ENCODE measurements at places on chromosomes 5 and 9.
A peak's percentile ranks its signal among the peaks of the same experiment; 100 is the strongest.

DNA sequence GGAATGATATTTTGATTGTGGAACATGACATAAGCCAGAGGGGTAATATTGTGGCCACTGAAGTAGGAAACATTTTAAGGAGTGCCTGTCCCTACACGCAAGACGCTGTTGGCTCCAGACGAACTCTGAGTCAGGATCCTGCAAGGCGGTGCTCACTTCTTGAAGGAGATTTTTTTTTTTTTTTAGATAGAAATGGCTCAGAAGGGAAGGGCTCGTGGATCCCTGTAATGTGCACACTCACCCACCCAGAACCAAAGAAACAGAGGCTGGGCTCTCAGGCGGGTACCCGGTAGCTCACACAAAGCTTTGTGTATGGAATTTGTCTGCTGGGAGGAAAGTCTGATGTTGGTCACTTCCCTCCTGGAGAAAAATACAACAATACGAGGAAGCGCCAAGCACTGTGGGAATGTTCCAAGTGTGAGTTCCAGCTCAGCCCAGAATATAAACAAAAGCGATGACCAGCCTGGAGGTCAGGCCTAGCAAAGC is 25.7 kb downstream of the RAPGEF1 start:
- H3K4me3 ChIP-seq = no peak overlapping the region
- no peak overlapping the region for H3K27ac ChIP-seq
- no peaks in the 10 kb centered on the region for H3K36me3 ChIP-seq
- H3K27me3 ChIP-seq = no peaks in the 10 kb centered on the region
- peaks cover 18% of the 10 kb centered on the region for H3K4me1 ChIP-seq

GRCh38 chr9:101536351-101536750 is 2.7 kb downstream of the RNF20 start:
- H3K27me3 ChIP-seq = no peaks in the 10 kb centered on the region
- no peak overlapping the region for H3K4me3 ChIP-seq
- no peaks in the 10 kb centered on the region for H3K36me3 ChIP-seq
- no peak overlapping the region for H3K27ac ChIP-seq
- peaks cover 4% of the 10 kb centered on the region for H3K4me1 ChIP-seq

DNA sequence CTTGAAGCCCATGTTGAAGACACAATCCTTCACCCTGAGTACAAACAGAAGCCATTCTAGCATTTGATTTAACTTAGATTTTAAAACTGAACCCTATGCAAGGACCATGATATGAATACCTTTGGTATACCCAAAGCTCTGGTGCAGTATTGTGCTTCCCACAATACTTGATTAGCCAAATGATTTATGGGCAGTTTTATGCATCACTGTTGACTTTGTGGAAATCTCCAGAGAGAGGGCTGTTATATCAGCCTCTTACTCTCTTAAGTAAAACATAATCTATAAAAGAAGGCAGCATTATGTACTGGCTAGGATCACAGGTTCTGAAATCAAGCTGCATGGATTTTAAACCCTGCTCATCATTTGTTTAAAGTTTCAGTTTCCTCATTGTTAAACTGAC is 762.8 kb downstream of the EFNA5 start:
- no peaks in the 10 kb centered on the region for H3K27me3 ChIP-seq
- no peak for DNase-seq
- no peak overlapping the region for H3K27ac ChIP-seq
- H3K4me1 ChIP-seq = no peaks in the 10 kb centered on the region
- no peaks in the 10 kb centered on the region for H3K36me3 ChIP-seq
- H3K4me3 ChIP-seq = no peak overlapping the region

DNA sequence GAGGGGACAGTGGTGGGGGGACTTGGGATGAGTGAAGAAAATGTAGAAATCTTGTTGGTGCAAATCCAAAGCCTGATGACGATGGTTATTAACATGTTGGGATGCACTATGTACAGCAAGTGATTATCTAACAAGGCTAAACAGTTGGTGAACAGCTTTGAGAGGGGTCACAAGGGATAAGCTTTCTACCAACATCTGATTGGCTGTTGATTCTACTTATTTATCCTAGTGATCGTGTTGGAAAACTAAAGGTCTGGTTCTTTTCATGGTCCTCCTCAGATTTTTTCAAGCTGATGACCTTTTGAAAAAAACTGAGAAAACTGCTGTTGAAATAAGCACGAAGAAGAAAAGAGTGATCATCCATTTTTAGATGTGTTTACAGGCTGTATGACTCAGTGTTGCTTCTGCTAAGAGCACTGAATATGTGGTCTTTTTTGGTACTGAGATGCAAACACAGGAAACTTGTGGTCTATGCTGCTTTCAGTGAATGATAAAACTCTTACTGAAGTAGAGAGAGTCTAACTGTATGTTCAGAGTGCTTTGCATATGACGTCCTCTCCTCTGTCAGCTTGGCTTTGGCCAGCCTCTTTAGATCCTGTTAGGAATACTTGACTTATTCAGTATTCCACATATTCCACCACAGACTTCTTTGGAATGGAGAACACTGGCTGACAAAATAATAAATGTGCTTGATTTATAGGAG is 174.8 kb downstream of the SLF1 start:
- H3K4me3 ChIP-seq = no peak overlapping the region
- DNase-seq = no peak
- no peaks in the 10 kb centered on the region for H3K4me1 ChIP-seq
- no peaks in the 10 kb centered on the region for H3K27me3 ChIP-seq

GRCh38 chr9:91187311-91187964 is 174.3 kb downstream of the AUH start:
- no peaks in the 10 kb centered on the region for H3K36me3 ChIP-seq
- peaks cover 8% of the 10 kb centered on the region for H3K4me1 ChIP-seq
- DNase-seq = no peak
- H3K27me3 ChIP-seq = no peaks in the 10 kb centered on the region
- H3K27ac ChIP-seq = no peak overlapping the region

DNA sequence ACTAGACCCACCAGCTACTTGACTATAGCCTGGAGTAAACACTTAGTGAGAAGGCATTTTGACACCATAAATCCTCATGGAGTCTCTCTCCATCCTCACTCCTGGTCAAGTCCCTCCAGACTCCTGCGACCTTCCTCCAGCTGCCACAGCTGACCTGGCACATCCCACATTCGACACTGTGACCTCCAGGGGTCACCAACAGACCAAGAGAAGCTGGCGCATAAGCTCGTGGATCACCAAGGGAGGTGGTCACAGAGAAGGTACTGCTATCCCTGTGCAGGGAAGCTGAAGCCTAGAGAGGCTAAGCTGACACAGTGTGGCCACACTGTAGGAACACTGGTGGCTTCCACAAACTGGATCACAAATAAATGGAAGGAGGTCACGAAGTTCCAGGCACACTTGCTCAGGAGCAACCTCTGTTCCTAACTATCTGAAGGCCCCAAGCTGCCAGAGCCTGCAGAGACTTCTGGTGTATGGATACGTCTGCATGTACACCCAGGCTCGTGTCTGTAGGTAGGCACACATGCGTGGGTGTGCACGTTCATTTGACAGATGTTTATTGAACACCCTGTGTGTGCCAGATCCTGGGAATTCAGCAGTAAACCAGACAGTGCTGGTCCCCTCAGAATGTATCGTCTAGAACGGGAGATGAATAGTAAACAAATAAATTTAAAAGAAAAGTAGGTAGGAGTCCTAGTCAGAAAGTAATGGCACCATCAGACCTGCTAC is 104.4 kb downstream of the C5orf15 start:
- H3K36me3 ChIP-seq = no peaks in the 10 kb centered on the region
- no peak overlapping the region for H3K27ac ChIP-seq
- H3K4me3 ChIP-seq = no peak overlapping the region
- no peaks in the 10 kb centered on the region for H3K27me3 ChIP-seq
- H3K4me1 ChIP-seq = no peaks in the 10 kb centered on the region

DNA sequence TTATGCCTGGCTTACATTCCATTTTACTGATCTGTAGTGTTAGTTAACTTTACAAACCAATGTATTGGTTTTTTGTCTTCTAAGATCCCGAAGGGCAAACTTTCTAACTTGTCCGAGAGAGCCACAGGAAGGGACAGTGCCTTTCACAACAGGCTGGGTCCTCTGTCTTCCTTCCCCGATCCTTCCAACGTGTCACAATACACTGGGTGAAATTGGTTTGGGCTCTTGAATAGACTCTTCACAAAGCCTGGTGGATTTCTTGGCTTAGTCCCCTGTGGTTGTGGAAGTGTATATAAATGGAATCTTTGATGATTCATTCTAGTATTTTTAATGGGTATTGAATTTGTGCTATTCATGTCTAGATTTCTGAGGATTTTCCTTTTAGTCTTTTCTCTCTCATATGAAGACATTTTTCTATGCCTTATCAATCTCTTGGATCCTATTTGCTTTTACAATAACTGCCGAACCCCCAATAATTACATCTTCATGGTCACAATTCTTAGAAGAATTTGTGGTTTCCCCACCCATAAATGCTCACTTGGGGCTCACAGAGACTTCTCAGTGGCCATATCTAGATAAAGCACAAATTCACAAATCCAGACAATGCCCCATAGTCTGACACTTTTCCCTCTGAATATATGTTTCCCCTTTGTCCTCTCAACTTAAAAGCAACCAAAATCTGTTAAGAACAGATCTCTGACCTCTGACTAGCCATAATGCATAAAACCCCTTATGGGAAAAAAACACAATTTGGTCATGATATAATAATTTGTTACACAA is 107.7 kb downstream of the MTRR start:
- no peaks in the 10 kb centered on the region for H3K27me3 ChIP-seq
- H3K27ac ChIP-seq = no peak overlapping the region
- no peak overlapping the region for H3K4me3 ChIP-seq
- H3K4me1 ChIP-seq = no peaks in the 10 kb centered on the region

- H3K4me1 ChIP-seq = peaks cover 13% of the 10 kb centered on the region
- DNase-seq = no peak
- no peaks in the 10 kb centered on the region for H3K36me3 ChIP-seq
- no peak overlapping the region for H3K27ac ChIP-seq
Measured at GRCh38 chr9:124758061-124758460, 13.1 kb downstream of the NR6A1 start.

GRCh38 chr5:78597974-78598371 is 50.6 kb downstream of the LHFPL2 start:
- no peaks in the 10 kb centered on the region for H3K36me3 ChIP-seq
- peak overlapping the region; percentile 2 for H3K27ac ChIP-seq
- no peak for DNase-seq
- H3K4me1 ChIP-seq = peaks cover 62% of the 10 kb centered on the region
- no peaks in the 10 kb centered on the region for H3K27me3 ChIP-seq

DNA sequence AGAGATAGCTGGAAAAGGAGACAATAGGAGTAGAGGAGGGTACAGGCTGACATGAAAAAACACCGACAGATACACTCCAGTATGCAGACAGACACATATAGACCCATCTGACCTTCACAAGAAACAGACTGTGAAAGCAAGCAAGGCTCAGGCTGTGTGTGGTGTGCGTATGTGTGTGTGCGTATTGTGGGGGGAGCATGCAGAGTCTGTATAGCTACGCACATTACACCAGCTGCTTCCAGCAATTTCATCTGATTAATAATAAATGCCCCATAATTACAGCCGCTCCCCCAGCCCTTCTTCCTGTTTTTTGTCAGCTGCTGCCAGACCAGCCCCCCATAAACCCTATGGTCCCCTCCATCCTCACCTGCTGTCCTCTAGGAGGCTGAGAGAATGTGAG is 6.7 kb downstream of the CNTFR start:
- H3K27me3 ChIP-seq = peaks cover 82% of the 10 kb centered on the region
- H3K4me1 ChIP-seq = peaks cover 16% of the 10 kb centered on the region
- DNase-seq = no peak
- no peaks in the 10 kb centered on the region for H3K36me3 ChIP-seq

GRCh38 chr9:111992523-111992922 is 95.9 kb downstream of the UGCG start:
- no peaks in the 10 kb centered on the region for H3K27me3 ChIP-seq
- no peak for DNase-seq
- H3K4me3 ChIP-seq = no peak overlapping the region
- H3K27ac ChIP-seq = no peak overlapping the region
